ENCODE measurements at places on chromosomes 6 and 20.

DNA sequence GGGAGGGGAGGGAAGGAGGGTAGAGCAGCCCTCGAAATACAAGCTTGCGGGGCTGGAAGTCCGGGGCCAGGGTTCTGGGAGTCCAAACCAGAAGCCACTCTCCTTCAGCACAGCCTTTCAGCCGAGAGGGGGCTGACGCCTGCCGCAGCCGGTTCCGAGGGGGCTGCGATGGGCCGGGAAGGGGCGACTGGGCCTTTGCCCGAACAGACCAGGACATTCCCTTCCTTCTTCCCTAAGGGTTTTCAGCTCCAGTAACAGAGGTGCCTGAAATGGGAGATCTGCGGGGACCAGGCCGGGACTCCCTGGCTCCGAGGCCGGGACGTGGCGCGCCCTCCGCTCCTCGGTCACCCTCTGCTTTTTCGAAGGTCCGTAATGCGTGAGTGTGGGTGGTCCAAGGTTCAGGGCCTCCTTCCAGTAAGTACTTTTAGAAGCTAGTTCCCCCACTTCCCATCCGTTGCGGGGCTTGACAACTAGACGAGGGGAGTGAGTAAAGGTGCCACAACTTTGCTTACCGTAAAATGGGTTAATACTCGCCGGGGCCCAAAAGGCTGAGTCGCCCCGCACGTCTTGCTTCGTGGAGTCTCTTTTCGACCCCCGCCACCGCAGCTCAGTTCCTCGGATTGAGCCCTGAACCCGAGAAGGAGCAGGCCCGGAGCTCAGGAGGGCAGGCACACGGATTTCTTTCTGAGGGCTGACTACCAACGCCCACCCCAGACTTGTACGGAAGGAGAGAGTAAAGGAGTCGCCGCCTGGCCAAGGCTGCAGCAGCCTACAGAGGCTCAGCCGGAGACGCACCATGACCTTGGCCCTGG lies 2.9 kb upstream of the OLIG3 start:
- DNase-seq: no peak

- no peak for DNase-seq
These were observed 30.4 kb downstream of the IGF2R start for GRCh38 chr6:159999240-159999671.

- DNase-seq: no peak
These were observed 22.3 kb downstream of the ACTR5 start for GRCh38 chr20:38770546-38770945.

DNA sequence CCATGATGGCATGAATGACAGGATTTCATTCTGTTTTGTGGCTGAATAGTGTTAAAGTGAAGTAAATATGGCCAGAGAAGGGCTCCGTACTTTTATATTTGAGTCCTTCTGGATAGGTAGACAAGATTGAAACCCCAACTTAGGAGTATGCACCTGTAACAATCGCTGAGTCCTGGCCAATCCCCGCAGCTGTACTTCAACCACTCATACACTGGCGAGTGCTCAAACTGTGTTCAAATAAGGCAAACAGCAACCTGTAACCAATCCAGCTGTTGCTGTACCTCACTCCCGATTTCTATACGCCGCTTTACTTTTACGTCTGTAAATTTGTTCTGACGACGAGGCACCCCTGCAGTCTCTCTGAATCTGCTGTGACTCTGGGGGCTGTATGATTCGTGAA lies 6.7 kb downstream of the TTLL2 start:
- no peak for DNase-seq

DNA sequence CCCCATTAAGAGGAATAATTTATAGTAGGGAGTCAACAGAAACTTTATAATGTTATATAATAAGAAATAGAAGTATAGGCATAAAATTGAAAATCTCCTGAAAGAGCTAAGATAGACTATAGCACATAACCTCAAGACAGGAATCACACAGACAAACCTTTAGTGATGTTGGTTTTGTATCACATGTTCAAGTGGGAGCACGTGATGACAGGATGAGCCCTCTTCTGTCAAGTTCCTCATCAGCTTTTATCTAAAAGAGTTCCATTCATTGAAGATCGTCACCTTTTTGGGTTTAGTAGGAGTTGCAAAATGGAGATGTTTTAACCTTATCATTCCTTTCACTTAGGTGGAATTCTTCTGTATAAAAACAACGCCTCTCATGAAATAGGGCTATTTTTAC lies 127.0 kb downstream of the MCHR2 start:
- no peak for DNase-seq

GRCh38 chr6:32980488-32981038 lies 12.2 kb downstream of the BRD2 start:
- no peak for DNase-seq

DNA sequence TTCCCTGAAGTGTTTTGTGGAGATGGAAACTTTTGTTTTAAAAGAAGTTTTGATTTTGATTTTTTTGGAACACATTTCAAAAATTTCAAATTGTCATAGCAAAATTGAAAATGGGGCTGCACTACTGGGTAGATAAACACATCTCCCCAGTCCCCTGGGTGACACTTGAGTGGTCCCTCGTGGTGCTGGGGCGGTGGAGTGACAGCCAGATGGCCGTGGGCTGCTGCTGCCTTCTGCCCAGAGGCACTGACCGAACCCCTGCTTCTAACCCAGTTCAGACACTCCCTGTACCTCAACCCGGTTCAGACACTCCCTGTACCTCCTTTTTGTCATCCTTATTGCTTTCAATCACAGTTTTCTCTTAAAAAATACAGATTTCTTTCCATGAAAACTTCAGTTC lies 69.9 kb upstream of the SYNJ2 start:
- DNase-seq: no peak

DNA sequence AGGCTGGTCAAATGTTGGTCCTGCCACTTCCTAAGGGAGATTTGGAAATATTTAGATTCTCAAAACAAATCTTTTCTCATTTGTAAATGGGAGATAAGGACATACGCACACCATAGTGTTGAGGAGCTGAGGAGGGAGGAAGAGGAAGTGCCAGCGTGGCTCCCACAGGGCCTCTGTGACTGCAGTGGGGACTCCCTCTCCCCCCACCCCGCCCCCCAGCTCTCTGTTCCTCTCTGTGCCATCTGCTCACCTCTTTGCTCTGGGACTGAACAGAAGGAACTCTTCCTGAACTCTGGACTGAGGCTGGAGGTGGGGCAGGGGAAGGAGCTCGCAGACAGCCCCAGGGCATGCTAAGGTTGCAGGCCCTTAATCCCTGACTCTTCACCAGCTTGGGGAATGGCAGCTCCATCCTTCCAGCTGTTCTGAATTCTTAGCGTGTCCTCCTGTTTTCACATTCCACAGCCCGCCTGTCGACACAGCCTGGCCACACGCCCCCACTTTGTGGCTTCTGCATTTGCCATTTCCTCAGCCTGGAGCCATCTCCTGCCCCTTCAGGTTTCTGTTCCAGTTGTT lies 11.4 kb downstream of the DDX27 start:
- DNase-seq: no peak

DNA sequence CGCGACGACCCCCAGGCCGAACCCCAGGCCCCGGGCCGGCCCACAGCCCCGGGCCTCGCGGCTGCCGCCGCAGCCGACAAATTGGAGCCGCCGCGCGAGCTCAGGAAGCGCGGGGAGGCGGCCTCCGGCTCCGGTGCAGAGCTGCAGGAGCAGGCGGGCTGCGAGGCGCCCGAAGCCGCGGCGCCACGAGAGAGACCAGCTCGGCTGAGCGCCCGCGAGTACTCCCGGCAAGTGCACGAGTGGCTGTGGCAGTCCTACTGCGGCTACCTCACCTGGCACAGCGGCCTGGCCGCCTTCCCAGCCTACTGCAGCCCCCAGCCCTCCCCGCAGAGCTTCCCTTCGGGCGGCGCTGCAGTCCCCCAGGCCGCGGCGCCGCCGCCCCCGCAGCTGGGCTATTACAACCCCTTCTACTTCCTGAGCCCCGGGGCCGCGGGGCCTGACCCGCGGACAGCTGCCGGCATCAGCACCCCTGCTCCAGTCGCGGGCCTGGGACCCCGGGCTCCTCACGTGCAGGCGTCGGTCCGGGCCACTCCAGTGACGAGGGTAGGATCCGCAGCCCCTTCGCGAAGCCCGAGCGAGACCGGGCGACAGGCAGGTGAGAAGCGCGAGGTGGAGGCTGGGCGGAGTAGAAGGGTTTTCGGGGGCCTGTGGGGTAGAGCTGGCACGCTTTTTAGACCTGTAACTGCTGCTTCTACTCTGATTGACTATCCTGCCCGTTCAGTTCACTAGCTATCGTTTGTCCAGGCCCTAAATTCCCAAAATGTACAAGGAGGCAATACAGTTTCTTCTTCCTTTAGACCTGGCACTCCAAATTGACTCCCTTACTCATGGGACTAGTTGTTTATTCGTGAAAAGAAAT lies 654 bp downstream of the FAM8A1 start:
- DNase-seq: peak; percentile 39

DNA sequence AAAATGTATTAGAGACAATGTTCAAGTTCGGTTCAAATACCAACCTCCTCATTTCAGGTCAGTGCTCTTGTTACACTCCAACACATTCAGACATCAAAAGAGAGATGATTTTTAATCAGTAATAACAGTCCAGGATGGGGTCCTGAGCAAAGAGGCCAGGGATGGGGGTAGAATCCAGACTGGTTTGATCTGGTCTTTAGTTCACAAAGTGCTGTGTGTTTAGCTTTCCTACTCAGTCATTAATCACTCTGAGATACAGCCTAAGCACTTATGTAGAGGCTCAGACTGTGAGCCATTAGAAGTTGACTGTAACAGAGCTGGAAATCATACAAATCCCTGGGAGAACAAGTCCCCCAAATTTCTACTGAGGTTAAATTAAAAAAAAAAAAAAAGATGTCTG lies 241.6 kb downstream of the PTPRK start:
- DNase-seq: no peak

GRCh38 chr6:44006123-44006871 lies 121.0 kb downstream of the MRPL14 start:
- DNase-seq: no peak

DNA sequence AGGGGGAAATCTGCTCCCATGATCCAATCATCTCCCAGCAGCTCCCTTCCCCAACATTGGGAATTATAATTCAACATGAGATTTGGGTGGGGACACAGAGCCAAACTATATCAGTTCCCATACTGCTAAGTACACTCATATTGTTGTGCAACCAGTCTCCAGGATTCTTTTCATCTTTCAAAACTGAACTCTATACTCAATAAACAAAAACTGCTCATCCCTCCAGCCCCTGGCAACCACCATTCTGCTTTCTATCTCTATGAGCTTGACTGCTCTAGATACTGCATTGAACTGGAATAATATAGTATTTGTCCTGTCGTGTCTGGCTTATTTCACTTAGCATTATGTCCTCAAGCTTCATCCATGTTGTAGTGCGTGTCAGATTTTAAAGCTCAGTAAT lies 42.9 kb downstream of the STX11 start:
- no peak for DNase-seq

- no peak for DNase-seq
These were observed 175.4 kb upstream of the FLRT3 start for GRCh38 chr20:14512839-14513238.

GRCh38 chr6:105485456-105485855 lies 82.6 kb upstream of the PREP start:
- no peak for DNase-seq

DNA sequence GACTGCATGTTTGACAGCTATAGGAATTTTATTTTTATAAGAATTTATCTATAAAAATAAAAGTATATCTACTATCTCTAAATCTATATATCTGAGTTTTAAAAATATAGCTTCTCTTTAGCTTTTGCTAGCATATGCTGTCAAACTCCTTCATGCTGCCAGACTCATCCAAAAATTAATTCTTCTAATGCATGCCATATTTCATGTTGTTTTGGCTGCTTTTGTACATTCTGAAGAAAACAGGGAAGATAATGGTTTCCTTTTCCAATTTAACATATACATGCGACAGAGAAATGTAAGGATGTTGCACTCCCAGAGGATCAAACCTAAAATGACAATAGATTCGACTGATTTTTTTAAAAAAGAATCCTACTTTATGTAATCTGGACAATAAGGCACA lies 577.2 kb upstream of the FLRT3 start:
- no peak for DNase-seq

- no peak for DNase-seq
These were observed 586.8 kb downstream of the RFPL4B start for GRCh38 chr6:112933947-112934346.

DNA sequence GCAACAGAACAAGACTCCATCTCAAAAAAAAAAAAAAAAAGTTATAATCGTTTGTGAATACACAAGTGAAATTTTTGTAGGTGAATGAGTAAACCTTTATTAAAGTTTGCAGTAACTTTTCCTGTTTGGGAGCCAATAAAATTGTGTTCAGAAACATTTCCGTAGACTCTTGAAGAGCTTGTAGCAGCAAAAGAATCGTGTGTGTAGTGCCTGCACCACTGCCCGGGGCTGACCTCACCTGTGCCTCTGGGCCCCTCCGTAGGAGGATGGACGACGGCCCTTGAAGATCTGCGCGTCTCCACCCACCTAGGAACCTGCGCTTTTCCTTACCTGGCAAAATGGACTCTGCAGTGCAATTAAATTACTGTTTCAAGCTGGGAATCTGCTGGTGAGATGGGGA lies 366.0 kb downstream of the THBS2 start:
- no peak for DNase-seq

GRCh38 chr6:104728448-104728847 lies 131.3 kb downstream of the HACE1 start:
- no peak for DNase-seq

DNA sequence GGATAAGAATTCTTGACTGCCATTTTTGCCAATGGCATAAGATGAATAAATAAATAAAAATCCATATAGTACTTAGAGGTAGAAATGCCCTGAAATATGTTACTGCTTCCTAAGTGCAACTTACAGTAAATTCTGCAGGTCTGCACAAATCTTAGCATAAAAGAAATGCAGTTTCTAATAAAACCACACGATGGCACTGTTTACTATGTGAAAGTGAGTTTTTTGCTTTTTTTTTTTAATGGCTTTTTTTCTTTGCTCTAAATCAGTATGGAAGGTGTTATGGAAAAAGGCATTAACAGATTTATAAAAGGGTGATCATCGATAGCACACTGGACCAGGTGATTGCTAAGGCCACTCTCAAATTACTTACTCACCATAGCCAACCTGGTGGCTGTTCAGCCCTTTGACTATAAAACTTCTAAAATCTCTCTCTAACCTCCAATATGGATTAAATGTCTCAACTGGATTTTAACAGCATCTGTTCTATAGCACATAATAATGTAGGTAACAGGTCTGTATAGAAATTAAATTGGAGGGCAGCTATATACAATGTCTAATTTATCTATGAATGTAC lies 45.8 kb downstream of the AHI1 start:
- DNase-seq: no peak

DNA sequence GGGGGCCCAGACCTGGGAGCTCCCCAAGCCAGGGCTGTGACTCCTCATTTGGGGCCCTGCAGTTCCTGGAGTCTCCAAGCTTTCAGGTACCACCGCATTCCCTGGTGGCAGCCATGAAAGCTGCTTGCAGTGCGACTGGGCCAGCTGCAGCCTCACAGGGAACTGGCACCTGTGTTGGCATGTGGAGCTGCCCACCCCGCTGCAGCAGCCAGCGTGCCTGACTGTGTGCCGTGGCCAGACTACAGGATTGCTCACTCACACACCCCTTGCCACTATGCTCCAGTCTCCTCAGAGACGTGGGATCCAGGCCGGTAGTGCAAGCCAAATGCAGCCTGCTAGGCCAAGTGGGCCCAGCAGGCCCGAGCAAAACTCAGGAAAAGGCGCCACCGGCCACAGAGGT lies 450.7 kb downstream of the COL12A1 start:
- DNase-seq: no peak

All from activated T-helper 1 cell treated with Interleukin-2 at 50 U/mL for 16 hours (primary cell).